Pons (tissue), 1 donor: ENCODE measurements at places on chromosomes 3 and 15.

GRCh38 chr3:278300-279064, 81.9 kb downstream of the CHL1 start:
- DNase-seq: no peak

DNA sequence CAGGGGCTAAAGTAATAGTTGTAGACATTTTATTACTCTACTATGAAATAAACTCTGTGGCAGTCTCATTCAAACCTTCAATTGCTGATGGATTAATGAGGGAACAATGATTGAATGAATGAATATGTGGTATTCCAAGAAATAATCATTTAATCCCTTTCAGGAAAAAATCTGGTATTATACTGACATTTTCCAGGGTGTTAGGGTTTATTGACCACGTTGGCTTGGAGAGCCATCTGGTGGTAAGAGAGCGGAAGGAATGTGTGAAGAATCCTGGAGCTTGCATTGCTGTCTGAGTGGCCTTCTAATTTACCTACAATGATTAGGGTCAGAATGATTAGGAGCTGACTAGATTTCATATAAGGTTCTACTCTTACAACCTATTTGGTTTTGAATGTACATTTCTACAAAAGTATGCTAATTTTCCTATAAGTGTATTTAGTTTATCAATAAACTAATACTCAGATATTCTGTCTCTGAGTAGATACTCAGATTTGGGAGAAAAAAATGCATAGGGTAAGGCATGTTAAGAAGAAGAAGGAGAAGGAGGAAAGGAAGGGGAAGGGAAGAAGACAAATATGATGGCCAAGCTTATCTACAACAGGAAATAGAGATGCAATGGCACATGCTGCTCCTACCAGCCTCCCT, 249.9 kb downstream of the ROBO1 start:
- peak; percentile 63 for DNase-seq

DNA sequence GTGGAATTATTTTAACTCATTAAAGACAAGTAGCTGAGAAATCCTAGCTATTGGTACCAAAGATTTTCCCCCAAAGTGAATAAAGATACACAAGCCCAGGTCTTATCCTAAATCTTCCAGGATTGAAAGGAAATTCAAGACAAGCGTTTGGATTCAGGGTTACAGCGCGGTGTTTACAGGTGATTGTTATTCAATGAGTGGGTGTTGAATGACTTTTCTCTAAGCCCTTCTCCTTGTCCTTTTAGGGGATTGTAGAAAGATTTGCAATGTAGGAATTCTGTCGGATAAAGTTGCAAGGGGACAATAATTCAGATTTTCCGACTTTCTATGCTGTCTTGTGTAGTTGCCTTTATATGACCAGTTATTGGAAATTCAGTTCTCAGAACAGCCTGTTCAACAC, 57.2 kb downstream of the USP13 start:
- DNase-seq: no peak

DNA sequence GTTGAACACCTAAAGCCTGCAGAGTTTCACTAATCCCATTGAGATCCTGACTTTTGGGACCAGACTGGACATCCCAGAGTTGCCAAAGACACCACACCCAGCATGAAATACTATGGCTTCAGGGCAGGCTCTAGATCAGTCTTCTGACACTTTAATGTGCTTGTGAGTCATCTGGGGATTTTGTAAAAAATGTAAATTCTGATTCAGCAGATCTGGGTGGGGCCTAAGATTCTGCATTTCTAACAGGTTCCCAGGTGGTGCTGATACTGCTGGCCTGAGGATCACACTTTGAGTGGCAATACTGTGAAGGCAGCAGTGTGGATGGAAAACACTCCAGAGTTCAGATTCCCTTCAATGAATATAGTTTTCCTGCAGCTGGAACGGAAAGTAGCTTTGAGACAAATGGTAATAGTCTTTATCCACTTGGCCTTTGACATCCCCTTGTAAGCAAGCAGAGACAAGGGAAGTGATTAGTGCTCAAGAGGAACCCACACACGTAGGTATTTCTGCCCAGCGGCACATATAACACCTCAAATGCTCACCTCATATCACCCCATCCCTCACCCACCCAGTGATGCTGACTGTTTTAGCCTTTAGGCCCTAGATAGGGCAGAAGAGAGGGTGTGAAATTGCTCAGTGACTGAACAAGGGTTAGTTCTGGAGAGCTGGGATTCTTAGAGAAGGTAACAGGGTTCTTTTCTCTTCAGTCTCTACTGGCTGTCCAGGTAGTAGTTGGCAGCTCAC, 51.5 kb upstream of the GSK3B start:
- DNase-seq: no peak

DNA sequence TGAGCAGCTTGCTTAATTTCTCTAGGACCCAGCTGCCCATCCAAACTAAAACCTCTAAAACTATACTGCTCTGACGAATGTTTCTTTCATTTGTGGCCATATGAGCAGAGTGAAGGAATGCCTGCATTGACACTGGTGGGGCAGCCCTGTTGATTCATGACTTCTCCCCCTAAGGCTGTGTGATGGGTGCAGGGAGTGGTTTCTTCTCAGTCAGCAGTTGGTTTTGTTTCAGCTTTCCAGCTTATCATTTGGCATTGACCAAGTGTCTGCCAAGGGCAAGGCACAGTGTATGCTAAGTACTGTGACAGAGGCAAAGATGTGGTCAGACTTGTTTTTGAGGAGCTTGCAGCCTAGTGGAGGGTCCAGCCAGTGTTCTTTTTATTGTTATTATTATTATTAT, 4.7 kb downstream of the ABHD6 start:
- no peak for DNase-seq

DNA sequence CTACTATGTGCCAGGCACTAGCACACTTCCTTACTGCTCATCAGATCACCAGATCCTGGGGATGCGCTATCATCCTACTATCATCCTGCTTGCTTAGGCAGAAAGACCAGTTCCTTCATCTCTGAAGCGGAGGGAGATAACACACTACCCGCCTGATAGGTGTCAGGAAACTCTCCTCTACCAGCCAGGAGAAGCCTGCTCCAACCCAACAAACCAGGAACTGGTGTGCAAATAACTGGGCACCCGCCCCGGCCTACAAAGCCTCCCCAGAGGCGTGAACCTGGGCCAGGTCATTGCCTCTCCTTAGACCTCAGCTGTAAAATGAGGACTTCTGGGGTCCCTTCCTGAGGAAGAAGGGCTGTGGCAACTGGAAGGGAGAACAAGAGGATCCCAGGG, 61.5 kb downstream of the HOMER2 start:
- DNase-seq: no peak

DNA sequence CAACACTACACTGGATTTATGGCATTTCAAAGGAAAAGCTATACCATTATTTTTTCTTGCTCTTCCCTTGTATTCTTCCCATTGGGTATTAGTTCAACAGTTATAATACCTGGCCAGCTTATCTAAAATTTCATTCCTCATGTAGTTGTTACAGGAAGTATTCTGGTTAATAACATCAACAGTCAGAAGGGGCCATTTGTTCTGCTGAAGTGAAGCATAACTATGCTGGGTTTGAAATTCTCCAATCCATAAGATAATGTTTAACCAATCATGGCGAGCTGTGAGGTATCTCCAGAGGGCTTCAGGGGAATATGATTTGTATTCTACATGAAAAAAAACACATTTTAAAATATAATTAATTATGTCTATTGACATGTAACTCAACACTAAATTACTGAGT, 43.4 kb downstream of the SPG11 start:
- no peak for DNase-seq

DNA sequence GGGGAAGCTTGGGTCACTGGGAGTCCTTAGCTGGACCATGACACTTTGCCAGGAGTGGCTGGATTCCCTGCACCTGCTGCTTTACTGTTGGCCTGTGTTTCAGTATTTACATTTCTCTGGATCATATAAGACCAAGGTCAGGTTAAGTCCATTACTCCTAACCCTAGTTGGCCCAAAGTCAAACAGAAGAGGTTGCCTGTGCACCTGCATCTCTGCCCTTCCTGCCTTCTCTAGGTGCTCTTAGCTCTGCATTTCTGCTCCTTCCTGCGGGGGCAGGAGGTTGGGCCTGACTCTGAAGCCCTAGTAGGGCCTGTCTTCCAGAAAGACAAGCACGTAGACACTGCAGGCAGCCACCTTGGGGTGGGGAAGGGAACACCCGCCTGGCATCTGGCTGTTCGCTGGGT, 124.3 kb downstream of the RPLP1 start:
- DNase-seq: no peak

GRCh38 chr3:71111784-71112440, 471.6 kb downstream of the FOXP1 start:
- DNase-seq: no peak

- no peak for DNase-seq
These were observed 302.8 kb upstream of the RBMS3 start for GRCh38 chr3:28978092-28978491.

DNA sequence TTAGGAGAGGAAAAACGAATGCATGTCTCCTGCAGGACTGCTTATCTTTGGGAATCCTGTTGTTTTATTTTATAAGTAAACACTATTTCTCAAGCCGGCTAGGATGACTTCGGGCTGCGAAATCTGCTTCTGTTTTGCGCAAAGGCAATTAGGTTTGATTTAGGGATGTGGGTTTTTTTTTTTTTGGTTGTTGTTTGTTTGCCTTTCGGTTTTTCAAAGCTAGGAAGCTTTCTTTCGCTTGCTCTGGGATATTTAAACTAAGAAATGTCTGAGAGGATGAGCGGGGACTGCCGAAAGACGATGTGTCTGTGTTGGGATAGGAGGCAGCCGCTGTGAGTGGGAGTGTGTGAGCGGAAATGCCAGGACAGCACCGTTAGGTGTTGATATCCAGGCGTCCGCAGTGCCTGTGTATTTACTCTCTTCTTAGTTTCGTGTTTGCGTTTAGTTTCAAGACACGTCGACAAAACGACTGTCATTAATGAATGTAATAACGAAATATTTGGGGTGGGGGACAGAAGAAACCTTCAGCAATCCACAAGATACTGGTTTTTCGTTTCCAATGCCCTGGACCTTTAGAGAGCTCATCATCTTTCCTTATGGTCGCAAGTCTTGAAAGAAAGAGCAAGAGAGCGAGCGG, 604 bp downstream of the ISL2 start:
- peak; percentile 27 for DNase-seq

DNA sequence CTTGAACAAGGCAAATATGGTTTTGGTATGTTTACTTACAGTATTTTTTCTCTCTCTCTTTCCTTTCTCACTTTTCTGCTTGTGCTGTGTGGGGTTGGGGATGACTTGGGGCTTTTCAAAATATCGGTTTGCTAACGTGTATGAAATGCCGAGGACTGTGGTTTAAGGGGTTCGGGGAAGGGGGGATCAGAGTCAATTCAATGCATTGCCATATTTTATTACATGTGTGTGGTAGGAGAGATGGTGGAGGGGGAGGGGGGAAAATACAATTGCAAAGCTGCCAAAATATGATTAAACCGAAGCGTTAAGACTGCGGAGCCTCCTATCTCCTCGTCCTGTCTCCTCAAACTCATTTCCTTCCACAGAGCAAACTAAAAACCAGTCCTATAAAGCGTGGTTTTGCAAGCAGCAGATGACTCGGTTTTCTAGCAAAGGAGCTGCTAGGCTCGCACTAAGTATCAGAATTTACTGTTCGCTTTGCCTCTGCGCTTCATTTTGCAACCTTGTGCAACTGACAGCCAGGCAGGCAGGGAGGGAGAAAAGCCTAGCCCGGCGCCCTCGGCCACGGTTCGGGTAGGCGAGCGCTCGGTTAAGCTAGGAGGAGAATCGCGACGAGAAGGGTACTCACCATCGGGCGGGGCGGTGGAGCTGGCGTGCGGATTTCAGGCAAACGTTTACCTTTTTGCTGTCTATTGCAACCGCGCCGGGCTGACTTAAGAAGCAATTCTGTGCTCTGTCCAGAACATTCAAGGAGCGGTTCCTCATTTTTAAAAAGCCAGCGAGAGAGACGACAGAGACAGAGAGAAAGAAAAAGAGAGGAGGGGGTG, 4.0 kb upstream of the NR2F2 start:
- DNase-seq: no peak

GRCh38 chr3:5498981-5499380, 311.5 kb downstream of the EDEM1 start:
- no peak for DNase-seq

DNA sequence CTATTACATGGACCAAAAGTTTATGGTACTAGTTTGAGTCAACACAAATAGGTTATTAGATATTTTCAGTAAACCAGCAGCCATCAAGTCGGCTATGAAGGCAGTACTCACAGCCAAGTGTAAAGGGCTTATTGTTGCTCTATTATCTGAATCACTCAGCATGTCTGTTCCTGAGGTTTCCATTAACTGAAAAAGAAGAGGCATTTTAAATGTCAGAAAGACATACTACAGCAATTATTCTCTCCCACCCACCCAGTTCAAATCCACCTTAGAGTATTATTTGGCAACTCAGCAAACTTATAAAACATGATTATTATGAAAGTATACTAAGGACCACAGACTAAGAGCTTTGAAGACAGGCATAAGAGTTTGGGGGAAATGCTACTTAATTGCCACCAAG, 93.1 kb downstream of the BTD start:
- peak; percentile 60 for DNase-seq

DNA sequence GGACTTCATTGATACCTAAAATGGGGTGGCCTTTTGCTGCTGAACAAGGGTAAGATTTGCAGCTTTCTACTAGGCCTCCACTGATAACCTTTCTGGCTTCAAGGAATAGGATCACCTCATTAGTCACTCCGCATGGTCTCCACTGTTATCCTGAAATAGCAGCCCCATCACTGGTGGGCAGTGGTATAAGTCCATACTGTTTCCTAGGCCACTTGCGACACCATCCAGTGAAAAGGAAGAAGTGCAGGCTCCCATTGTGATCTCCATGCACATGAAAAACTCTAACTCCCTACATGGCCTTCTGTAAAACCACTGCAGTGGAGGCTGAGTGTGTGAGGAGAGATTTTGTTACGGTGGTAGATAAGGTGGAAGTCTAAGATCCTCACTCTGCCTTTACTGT, 1455.9 kb downstream of the SI start:
- no peak for DNase-seq

- DNase-seq: no peak
These were observed 206.6 kb downstream of the UACA start for GRCh38 chr15:70556779-70557178.

- no peak for DNase-seq
These were observed 36.6 kb downstream of the SPSB4 start for GRCh38 chr3:141087778-141088130.

DNA sequence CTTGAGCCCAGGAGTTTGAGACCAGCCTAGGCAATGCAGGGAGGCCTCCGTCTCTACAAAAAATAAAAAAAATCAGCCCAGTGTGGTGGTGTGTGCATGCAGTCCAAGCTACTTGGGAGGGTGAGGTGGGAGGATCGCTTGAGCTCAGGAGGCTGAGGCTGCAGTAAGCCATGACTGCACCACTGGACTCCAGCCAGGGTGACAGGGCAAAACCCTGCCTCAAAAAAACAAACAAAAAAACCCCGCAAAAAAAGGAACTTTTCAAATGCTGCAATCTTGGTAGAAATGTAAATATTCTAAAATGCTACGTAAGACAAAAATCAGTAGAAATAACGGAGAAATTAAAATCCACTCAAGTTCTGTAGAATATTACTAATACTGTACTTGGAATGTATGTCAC, 108.1 kb upstream of the MELTF start:
- no peak for DNase-seq
